ENCODE measurements at places on chromosomes 4 and X.

GRCh38 chr4:68732653-68733466 is 62.4 kb upstream of the UGT2B15 start:
- no peak for DNase-seq

DNA sequence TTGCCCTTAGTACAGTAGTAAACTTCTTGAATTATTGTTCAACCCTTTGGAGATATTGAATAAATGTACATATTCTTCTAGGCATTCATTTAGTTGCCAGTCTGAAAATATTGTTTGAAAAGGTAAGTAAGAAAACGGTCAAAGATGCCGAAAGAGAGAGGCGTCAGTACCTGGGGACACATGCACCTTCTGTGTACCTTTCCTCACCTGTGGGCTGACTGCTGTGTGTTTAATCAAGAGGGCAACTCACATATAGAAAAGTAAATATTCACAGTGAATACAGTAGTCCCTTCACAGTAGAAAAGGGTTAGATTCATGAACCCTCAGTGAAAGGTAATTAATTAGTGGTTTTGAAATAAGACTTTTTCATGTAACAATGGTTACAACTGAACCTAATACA is 6.9 kb downstream of the ANXA10 start:
- DNase-seq = no peak

DNA sequence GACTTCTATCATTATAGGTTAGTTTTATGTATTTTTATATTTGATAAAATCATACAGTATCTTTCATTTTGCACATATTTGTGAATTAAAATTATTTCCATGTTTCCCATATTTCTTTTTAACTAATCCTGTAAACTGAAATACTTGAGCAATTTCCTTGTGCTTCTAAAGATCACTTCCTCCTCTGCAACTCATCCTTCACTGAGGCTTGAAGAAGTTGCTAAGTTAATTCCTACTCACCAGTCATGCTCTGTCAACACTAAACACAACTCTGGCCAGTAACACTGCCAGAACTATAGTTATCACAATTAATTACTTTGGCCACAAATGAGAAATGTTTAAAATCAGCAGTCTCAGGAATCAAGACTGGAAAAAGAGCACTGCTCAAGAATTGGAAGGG is 6.7 kb downstream of the SPATA4 start:
- DNase-seq = no peak

DNA sequence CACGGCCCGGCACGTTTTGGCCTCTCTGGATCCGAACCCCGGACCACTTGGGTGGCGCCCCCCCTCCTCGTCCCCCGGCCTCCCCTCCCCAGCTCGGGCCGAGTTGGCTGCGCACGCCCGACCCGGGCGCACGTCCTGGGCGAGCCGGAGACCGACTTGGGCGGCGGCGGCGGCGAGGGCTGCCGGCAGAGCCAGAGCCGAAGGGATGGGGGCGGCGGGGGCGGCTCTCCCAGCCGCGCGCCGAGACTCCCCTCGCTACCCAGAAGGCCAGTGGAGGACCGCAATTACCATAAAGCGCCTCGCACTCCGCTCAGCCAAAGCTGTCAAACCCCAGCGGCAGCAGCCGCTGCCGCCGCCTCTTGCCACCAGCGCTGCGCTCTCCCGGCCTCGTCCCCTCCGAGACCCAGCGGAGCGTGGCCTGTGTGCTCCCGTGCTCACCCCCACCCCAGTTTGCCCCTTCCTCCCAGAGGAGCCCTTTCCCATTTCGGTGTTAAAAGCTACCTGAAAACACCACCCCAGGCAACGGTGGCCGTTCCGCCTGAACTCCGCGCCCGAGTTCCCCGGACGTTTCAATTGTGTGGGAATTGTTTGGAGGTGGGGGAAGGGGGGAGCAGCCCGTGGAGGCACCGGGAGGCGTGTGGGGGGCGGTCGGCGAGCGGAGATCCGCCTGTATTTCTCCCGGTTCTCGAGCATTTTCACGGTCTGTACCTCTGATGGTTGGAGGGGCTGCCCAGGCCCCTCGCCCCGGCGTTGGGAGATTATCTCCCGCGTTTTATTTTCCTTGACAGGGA is 701 bp upstream of the BCOR start:
- peak; percentile 79 for DNase-seq

GRCh38 chrX:108399418-108400165 is 38.6 kb downstream of the COL4A6 start:
- no peak for DNase-seq

DNA sequence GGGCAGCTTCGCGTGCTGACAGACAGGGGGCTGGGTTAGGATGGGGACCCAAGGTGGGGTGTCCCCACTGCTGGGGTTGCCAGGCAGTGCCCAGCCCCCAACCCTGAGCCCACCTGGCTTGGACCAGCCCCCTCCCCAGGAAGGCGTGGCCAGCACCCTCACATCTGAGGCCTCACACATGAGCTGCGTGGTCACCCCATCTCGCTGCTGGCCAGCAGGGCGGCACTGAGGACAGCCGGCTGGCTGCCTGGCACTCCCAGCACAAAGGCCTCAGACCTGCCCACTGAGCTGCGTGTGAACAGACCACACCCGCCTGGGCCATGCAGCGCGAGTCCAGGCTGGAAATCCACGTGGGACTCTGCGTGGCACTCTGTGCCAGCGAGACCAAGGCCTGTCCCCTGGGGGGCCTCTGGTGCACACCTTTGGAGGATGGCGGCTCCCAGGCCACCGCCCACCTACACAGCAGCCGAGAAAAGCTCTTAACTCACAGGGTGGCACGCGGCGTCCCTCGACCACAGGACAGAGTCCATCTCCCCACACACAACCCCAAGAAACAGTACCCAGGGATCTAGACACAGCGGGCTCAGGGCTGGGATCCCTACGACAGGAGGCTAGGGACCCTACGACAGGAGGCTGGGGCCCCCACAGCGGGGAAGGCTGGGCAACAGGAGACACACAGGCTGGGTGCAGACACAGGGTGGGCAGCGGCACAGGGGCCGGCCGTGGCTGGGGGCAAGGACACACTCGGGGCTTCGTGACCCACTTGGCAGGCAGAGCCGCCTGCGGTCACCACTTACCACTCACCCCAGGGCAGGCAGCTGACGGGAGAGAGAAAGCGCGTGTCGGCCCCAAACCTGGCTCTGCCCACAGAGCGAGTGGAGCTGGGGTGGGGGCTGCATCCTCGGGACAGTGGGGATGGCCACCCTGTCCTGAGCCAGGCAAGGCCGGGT is 9.8 kb downstream of the DGKQ start:
- DNase-seq = no peak

- peak; percentile 20 for DNase-seq
Observed at GRCh38 chr4:39698424-39699009, 581 bp downstream of the UBE2K start.

GRCh38 chr4:25654971-25655963 is at the start of gene SLC34A2:
Gene SLC34A2 (plus strand): TSS chr4:25655851. CDS start chr4:25662501, 6,650 bp downstream.
- DNase-seq = no peak

- no peak for DNase-seq
Observed at GRCh38 chr4:174387143-174387542, 103.4 kb downstream of the CEP44 start.

DNA sequence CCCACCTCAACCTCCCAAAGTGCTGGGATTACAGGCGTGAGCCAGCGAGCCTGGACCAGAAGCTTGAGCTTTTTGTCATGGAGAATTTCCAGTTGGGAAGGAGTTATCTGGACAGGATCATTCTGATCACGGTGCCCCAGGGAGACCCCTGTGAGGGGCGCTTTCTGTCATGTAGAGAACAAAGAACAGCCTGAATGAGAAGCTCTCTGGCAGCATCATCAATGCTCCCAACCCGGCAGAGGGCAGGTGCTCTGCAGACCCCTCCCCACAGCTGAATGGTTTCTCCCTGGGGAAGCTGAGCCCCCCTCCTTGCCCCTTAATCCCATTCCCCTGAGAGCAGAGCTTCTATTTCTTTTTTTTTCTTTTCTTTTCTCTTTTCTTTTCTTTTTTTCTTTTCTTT is 7.3 kb upstream of the CSF2RA start:
- no peak for DNase-seq

GRCh38 chr4:94032754-94033153 is 174.9 kb upstream of the SMARCAD1 start:
- no peak for DNase-seq

DNA sequence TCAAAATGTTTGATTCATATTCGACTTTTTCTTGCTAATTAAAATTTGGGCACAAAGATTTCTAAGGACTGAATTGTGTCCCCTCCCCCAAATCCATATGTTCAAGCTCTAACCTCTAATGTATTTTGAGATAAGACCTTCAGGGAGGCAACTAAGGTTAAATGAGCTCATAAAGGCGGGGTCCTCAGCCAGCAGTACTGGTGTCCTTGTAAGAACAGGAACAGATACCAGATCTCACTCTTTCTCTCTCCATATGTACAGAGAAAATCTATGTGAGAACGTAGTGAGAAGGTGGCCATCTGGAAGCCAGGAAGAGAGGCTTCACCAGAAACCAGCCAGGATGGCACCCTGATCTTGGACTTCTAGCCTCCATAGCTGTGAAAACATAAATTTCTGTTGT is 116.9 kb downstream of the VEGFC start:
- no peak for DNase-seq

DNA sequence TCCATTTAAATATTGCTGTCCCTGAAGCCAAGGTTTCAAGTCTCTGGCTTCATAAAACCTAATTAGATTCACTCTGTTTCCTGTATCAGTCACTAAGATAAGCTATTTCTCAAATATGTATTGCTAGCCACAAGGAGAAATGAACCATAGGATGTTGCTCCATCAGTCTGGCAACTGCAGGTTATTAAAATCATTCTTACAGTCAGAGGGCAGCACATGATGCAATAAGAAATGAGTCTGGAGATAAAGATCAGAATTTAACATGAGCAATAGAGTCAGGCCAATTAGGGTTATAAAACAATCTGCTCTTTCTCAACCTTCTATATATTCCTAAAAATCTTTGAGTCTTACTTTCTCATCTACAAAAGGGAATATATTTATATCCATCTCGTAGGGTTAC is 7.2 kb downstream of the PRKG2 start:
- no peak for DNase-seq

GRCh38 chr4:104395168-104395614 is 99.5 kb downstream of the CXXC4 start:
- DNase-seq = peak; percentile 7

- no peak for DNase-seq
Observed at GRCh38 chrX:107723511-107723910, 52.1 kb downstream of the TSC22D3 start.

- DNase-seq = peak; percentile 92
Observed at GRCh38 chr4:6688879-6689505, 4.7 kb upstream of the S100P start.

- DNase-seq = no peak
Observed at GRCh38 chr4:88230969-88231771, 53.2 kb downstream of the PPM1K start.

DNA sequence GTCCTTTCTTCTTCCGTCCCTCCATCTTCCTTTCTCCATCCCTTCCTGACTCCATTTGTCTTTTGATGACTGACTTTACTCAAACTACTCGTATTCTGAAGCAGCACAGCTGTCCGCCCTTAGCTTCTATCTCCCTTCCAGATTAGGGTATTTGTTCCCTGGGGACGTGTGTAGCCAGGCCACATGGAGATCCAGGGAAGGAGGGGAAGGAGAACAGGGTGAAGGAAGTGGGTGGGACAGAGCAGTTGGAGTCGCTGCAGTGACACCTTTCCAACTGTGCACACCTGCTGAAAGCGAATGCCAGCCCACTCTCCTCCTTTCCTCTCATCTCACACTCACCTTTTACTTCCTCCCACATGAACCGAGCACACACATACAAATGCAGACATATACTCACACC is 323.8 kb downstream of the DCTD start:
- no peak for DNase-seq

- DNase-seq = no peak
Observed at GRCh38 chrX:74195605-74196004, 108.4 kb upstream of the ZCCHC13 start.

DNA sequence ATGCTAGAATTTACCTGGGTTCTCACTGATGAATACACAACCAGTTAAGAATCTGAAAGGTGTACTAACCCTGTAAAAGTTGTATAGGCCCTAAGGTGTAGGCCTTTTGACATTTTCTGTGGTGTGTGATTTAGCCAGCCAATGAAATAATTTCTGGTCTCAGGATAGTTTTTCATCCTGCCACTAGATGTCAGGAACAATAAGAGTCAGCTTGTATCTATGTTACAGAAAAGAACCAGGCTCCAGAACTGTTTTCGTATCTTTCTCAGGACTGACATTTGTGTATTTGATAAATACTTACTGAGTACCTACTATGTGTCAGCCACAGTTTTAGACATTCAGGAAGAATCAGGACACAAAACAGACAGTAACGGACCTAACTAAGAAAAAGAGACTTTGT is 673.6 kb upstream of the TENM3 start:
- DNase-seq = peak; percentile 36

DNA sequence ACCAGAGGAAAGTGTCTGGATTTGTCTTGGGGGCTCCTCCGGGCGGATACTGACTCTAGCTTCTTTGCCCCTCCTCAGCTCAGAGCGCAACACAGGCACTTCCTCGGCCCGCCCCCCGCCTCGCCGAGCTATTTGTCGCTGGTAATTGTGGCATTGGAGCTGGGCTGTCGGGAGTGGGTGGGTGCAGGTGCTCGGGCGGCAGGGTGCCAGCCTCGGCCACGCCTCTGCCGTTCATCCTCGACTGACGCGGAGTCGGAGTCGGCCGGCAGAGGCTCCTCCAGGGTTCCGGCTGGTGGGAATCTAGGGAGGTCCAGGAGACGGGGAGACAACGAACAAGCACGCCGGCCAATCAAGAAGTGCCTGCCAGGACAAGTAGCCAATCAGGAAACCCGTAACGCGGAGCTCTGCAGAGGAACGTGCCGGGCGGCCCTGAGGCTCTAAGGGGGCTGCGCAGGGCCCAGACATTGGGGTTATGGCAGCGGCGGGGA is 3.9 kb upstream of the SYN1 start:
- DNase-seq = peak; percentile 80

DNA sequence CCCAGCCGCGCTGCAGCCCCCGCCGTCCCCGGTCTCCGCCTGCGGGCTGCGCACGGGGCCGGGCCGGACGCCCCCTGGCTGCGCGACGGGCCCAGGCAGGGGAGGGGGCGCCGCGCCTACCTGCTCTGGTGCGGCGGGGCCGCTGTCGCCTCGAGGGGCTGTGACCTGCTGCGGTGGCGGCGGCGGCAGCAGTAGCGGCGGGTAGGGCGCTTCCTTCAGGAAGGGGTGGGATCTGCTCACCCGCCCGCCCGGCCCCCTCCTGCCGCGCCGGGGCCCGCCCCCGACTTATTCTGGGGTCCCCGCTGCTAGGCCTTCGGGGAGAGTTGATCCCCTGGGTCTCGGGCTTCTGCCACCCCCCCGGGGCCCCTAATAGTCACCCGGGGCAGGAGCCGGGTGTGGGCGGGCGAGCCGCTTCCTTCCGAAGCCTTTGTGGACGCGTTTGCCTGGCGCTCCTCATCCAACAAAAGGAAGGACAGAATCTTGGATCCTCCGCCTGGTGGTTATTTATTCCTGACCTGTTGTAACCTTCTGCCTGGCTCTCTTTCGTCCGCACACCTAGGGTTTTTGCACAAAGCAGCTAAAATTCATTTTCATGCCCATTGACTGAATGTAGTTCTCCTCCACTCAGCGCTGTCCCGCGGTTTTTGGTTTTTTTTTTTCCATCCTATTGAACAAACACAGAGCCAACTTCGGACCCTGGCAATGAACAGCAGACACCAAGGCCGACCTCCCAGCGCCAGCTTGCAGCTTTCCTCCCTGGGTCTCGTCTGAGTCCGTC is at the start of gene TMEM150C:
Gene TMEM150C (minus strand): TSS at position 203 of the 778 bp plus-strand sequence. CDS start 57,331 bp downstream, outside the sequence.
- peak; percentile 42 for DNase-seq

GRCh38 chr4:102301167-102301566 is 44.1 kb downstream of the SLC39A8 start:
- no peak for DNase-seq

- peak; percentile 84 for DNase-seq
Observed at GRCh38 chr4:3436798-3437581, 4.8 kb upstream of the HGFAC start.

- DNase-seq = no peak
Observed at GRCh38 chr4:128076464-128076863, 15.4 kb downstream of the LARP1B start.

All from SW480 (cell line).